ENCODE measurements at places on chromosomes 3 and 15.

DNA sequence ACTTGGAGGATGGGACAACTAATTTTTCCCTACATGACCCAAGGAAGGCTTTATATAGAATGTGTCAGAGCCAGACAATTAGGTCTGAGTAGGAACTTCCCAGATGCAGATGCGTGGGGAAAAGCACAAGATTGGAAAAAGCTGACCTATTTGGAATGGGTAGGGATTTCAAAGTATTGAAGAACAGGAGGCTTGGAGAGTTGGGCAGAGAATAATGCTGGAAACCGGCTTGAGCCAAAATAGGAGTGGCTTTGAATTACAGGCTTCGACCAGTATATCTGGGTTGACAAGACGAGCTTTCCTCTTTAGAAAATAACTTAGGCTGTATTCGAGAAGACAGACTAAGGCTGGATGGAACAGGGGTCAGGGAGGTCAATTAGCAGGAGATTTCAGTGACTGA lies 181.1 kb downstream of the GBE1 start:
- DNase-seq = no peak

DNA sequence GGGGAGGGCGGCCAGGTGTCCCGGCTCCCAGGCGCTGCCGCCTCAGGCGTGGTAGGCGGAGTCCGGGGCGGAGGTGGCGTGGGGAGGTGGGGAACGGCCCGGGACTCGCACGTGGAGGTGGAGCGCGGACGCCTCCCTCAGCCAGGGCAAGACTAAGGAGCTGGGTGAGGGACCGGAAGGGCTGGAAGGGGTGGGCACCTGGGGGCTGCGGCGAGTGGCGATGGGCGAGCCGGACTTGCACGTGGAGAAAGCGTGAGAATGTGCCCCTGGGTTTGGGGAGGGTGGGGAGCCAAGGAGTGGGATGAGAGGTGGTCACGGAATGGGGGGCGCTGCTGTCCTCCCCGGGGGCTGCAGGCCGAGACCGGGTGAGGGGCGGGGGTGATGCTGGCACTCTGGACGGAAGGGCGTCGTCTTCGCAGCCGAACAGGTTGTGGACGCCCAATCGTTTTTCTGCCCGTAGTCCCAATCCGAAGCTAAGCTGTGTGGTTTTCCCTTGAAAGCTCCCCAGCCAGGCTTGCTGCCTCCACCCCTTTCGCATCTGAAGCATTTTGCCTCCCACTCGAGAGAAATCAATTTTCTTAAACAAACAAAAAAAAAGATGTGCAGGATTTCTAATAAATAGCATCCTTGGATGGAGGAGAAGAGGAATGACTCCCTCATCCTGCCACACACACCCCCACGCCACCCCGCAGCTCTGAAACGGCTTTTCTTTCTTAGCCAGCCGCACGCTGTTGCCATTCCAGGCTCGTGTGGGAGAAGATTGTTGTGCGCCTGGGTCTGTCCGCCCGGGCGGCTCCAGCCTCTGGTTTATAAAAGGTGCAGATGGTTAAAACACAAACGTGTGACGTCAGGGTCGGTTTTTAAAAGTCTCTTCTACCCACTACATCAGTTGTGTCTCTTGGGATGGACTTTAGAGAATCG lies 62.5 kb upstream of the ANKRD28 start:
- peak; percentile 25 for DNase-seq

GRCh38 chr15:90864507-90864906 lies 3.9 kb upstream of the FURIN start:
- DNase-seq = no peak

DNA sequence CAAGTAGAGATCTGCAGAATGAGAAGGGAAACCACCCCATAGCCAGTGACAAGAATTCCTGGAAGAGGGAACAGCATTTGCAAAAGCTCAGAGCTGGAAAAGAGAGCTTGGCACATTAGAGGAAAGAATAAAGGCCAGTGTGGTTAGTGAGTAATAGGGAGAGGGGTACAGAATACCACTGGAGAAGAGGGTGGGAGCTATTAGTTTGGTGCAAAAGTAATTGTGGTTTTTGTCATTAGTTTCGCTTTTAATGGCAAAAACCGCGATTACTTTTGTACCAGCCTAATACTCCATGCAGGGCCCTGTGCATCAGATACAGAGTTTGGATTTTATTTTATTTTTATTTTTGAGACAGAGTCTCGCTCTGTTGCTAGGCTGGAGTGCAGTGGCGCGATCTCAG lies 9.8 kb downstream of the SLC24A1 start:
- no peak for DNase-seq

DNA sequence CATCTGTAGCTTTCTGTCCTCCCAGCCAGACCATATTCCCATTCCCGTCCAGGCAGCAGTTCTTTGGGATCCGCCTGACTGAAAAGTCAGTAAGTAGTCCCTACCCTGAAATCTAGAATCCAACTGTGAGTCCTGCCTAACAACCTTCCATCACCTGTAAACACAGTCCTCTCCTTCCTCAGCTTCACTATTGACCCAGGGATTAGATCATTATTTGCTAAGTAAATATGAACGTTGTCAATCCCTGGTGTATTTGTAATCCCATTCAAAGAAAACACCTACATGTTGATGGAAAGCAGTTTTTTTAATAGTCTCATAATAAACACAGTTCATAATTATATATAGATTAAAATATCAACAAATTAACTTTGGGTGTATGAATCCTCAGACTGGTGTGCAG lies 732 bp downstream of the SAXO2 start:
- no peak for DNase-seq

DNA sequence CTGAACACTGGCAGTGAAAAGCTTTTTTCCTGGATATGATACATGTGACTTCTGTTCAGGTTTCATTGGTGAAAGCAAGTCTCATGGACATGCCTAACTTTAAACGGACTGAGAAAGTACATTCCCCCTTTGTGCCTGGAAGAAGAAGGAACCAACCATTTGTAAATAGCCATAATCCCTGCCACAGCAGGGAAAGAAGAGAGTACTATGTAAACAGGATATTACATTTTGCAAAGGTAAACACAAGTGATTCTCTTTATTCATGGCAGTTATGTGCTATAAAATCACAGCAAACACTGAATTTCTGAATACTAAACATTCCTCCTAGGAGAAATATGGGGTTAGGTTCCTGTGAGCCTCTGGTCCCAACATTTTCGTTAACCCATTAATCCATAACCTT lies 46.8 kb downstream of the PRICKLE2 start:
- no peak for DNase-seq

GRCh38 chr3:105960381-105960780 lies 91.6 kb upstream of the CBLB start:
- peak; percentile 94 for DNase-seq

GRCh38 chr3:115436767-115437301 lies 186.5 kb upstream of the GAP43 start:
- no peak for DNase-seq

DNA sequence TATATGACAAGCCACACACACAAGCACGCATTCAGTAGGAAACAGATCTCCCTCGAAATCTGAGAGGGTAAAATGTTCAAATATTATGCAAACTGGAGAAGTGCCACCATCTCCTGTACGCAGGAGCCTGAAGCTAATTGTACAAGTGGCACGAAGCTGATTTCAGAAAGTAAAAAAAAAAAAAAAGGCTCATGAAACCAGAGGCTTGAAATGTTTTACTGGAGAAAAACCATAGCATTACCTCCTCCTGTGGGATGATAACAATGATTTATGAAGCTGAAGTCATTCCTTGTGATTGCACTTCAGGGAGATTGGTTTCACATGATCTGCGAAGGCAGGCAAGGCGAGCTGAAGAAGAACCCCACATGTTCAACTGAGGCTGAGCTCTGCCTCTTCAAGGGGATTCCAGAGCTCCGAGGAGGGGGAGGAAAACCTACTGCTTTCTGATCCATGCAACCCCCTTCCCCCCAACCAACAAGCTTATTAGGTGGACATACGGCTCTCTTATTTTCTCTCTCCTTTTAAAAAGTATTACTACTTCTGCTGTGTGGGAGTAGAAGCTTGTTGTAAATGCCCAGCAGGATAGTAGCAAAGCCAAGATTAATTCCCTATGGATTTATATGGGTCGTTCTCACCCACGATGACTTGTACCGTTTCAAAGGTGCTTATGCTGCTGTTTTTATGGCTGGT lies 101.1 kb downstream of the GREM1 start:
- DNase-seq = peak; percentile 93

GRCh38 chr15:48581219-48581618 lies 64.3 kb downstream of the FBN1 start:
- no peak for DNase-seq

DNA sequence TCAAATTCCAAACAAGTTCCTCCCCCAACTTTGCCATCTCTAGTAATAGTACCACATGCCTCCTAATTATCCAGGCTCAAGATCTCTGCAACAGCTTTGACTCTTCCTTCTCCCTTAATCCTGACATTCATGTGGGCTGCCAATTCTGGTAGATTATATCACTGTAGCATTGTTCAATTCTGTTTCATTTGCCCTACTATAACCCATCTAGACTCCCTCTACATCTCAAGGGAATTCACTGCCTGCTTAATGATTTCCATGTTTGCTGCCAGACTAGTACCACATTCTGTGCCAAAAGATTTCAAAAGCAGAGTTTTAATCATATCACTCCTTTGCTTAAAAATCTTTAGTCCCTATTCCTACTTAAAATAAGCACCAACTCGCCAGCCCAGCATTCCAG lies 34.6 kb upstream of the PPIB start:
- no peak for DNase-seq

DNA sequence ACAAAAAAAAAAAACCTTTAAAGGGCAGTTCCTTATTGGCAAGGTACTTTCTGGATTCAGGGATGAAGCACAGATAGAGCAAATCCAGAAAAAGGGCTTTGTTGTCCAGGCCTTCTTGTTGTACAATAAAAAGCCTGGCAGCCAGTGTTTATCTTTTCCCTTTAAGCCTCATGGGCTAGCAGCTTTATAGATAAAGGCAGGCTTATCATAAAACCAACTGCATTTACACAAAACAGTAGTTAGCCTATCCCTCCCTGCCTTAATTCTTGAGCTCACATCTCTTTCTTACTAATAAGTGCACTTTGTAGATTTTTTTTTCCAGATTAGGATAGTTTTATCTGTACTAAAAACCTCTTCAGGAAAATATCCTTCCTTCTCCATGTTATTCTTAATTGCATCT lies 662.8 kb upstream of the CCDC54 start:
- no peak for DNase-seq

DNA sequence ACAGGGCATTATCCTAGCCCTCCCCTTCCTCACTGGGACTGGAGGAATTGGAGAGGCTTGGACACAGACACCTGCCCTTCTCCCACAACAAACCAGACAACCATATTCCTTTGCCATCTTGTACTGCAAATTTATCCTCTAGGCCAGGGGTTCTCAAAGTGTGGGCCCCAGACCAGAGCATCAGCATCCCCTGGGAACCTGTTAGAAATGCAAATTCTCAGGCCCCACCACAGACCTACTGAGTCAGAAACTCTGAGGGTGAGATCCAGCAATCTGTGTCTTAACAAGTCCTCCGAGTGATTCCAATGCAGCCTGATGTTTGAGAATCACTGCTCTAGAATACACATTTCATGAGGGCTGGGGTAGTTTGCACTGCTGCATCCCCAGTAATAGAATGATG lies 115.4 kb downstream of the OXNAD1 start:
- DNase-seq = no peak

- no peak for DNase-seq
These were observed 47.6 kb upstream of the ST8SIA2 start for GRCh38 chr15:92346063-92346462.

GRCh38 chr3:187251599-187251998 lies 39.9 kb downstream of the MASP1 start:
- DNase-seq = no peak

DNA sequence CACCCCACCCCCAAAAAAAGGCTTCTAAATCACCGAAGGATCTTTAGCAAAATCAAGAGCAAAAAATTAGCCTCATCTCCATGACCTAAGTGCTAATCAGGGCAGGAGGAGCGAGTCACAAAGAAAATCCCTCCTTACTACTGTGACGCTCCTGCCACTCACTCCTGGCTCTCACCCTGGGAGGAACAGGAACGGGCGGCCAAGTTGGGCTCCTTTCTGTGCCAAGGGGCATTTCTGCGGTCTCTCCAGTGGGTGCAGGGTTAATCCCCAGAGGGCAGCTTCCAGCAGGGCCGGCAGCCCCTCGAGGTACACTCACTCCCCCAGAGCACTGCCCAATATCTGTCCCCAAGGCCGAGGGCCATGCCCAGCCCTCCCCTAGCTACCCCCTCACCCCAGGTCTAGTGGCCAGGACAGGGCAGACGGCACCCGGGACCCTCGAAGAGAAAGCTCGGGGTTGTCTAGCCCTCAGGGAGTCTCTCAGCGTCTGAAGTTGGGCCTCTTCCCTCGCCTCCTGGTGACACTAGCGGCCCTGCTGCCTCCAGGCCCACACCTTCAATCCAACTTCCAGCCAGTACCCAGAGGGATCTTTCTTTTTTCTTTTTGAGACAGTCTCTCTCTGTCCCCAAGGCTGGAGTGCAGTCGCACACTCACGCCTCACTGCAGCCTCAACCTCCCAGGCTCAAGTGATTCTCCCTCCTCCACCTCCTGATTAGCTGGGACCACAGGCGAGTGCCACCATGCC lies 706 bp downstream of the CAV3 start:
- DNase-seq = no peak

- DNase-seq = no peak
These were observed 363 bp downstream of the MAGI1 start for GRCh38 chr3:66038384-66038725.

- no peak for DNase-seq
These were observed 76.2 kb downstream of the DCUN1D1 start for GRCh38 chr3:182904164-182904563.

GRCh38 chr3:191328383-191328961 lies 722 bp upstream of the CCDC50 start:
- no peak for DNase-seq

DNA sequence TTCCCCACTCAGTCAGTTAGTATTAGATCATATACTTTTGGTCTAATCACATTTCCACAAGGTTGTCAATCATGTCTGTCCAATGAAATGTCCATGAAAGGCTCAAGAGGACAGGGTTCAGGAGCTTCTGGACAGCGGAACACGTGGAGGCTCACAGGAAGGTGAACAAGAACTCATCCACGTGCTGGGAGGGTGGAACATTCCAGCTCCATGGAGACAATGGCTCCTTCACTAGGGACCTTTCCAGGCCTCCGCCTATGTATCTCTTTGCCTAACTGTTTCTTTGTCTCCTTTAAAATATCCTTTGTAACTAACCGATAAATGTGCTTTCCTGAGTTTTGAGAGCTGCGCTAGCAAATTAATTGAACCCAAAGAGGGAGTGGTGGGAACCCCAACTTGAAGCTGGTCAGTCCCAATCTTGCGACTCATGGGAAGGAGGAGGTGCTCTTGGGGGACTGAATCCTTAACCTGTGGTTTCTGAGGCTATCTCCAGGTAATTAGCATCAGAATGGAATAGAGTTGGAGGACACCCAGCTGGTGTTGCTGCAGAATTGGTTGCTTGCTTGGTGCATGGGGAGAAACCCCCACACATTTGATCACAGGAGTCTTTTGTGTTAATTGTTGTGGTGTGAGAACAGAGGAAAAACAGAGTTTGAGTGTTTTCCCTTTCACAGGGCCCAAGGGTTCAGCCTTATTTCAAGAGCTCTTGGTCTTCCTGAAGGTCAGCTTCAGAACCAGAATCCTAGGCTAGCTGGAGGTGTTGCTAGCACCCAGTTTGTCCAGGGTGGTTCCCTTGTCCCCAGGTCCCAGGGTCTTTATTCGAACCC lies 3.0 kb upstream of the TKT start:
- DNase-seq = no peak

GRCh38 chr3:83002869-83003445 lies 1241.5 kb upstream of the GBE1 start:
- DNase-seq = no peak

GRCh38 chr3:61687206-61687605 lies 125.8 kb downstream of the PTPRG start:
- no peak for DNase-seq
